ENCODE measurements at places on chromosomes 13 and 19.

DNA sequence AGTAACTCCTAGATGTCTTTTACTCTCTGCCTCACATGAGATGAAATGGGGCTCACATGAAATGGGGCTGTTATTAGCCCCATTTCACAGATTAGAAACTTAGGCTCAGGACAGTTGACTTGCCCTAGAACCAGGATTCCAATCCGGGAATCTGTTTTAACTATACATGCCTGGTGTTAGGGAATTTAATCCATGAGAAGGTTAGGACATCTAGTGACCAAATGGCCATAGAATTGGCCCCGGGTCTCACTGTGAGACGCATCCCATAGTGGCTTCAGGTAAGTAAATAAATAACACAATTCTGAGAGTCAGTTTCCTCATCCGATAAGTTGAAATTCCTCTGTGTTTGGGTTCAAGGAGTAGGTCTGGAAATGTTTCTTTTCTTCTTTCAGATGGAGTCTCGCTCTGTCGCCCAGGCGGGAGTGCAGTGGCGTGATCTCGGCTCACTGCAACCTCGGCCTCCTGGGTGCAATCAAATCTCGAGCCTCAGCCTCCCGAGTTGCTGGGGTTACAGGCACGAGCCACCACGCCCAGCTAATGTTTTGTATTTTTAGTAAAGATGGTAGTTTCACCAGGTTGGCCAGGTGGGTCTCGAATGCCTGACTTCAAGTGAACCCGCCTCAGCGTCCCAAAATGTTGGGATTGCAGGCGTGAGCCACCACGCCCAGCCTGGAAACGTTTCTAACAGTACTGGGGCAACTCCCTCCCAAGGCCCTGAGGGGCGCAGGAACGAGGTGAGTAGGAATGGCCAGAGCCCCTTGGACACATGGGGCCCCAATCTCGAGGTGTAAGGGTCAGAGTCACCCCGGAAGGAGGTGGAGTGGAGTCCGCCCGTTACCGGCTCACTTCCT, 1.2 kb upstream of the ZNF574 start:
- DNase-seq: no peak

DNA sequence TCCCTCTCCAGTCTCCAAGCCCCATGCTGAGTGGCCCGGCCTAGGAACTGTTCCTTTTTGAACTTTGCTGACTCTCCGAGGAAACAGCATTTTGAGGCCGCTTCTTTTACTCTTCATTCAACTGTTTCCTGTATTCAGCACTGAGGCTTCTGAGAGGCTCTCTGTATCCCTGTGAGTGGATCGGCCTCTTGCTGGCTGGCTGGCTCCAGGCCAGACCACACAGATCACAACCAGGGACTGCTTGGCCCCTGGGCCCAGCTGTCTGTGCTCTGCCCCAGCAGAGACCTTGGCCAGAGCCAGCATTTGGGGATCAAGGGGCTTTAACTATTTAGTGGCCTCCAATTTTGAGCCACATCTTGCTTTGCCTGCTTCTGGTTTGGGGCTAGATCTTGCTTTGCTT, 75.6 kb upstream of the KL start:
- peak; percentile 84 for DNase-seq

GRCh38 chr13:109154546-109154945, 525.1 kb downstream of the MYO16 start:
- peak; percentile 52 for DNase-seq

- DNase-seq: peak; percentile 12
These were observed 4.7 kb downstream of the STXBP2 start for GRCh38 chr19:7641290-7642276.

Measured in choroid plexus epithelial cell (primary cell).